ENCODE measurements at places on chromosomes 2 and 18.

GRCh38 chr2:130987519-130988425, 105.5 kb downstream of the FAM168B start:
- no peaks in the 10 kb centered on the region for H3K4me1 ChIP-seq
- H3K36me3 ChIP-seq, result no peaks in the 10 kb centered on the region
- no peak overlapping the region for H3K4me3 ChIP-seq
- no peaks in the 10 kb centered on the region for H3K27me3 ChIP-seq
- no peak for DNase-seq

DNA sequence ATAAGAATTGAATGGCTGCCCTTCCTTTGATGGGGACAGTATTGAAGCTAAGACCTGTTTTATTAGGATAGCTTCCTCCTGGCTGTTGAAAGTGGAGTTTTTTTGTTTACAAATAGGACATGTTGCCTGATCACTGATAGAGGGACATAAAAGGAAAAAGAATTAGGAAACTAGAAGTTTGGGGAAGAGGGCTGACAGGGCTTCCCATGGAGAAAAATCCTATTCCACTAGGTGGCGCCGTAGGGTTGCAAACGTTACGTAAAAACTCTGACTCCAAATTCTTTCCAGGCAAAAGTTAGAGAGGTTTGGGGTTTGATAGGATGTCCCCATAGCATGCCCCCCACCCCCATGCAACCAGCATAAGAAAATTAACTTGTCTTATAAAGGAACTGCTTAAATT, 11.1 kb upstream of the RBFA start:
- DNase-seq, result no peak
- H3K36me3 ChIP-seq, result no peaks in the 10 kb centered on the region
- H3K4me3 ChIP-seq, result no peak overlapping the region
- H3K27ac ChIP-seq, result no peak overlapping the region
- H3K4me1 ChIP-seq, result no peaks in the 10 kb centered on the region

DNA sequence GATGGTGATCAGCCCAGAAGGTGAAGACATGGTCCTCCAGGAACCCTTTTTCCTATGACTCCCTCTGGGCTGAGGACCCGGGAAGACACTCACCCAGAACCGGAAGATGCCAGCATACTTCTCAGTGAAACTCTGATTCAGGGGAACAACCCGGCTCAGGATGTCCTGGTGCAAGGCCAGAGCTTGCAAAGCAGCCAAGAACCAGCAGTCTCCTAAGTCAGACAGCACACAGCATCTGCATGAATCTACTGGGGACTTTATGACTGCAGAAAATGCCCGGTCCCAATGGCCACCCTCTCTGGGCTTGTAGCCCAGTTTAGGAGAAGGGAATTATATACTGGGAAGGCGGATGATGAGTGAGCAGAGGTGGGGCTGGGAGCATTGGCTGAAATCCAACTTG, 15.3 kb downstream of the CAPN14 start:
- H3K36me3 ChIP-seq, result no peaks in the 10 kb centered on the region
- DNase-seq, result peak; percentile 20
- H3K4me1 ChIP-seq, result peaks cover 6% of the 10 kb centered on the region

DNA sequence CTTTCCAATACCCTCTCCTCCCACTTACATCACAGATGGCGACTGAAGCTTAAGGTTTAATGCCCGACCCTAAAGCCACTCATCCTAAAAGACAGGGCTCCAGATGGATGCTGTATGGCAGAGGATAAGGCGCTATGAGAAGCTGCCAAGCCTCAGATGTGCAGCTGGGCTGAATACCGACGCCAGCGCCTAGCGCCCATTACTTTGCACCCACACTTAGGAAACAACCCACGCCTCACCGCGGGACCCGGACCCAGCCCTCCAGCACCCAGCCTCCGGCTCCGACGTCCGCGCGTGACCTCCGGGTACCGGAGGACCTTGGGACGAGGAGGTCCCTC, 335 bp downstream of the TRAK2 start:
- H3K36me3 ChIP-seq, result no peaks in the 10 kb centered on the region
- H3K4me3 ChIP-seq, result peak overlapping the region; percentile 90
- H3K27ac ChIP-seq, result peak overlapping the region; percentile 94
- H3K27me3 ChIP-seq, result no peaks in the 10 kb centered on the region
- no peak for DNase-seq
- H3K4me1 ChIP-seq, result peaks cover 56% of the 10 kb centered on the region

GRCh38 chr2:120142528-120143219, 80.5 kb downstream of the TMEM185B start:
- no peak overlapping the region for H3K4me3 ChIP-seq
- H3K27me3 ChIP-seq, result no peaks in the 10 kb centered on the region
- H3K36me3 ChIP-seq, result no peaks in the 10 kb centered on the region
- DNase-seq, result no peak
- H3K4me1 ChIP-seq, result no peaks in the 10 kb centered on the region

DNA sequence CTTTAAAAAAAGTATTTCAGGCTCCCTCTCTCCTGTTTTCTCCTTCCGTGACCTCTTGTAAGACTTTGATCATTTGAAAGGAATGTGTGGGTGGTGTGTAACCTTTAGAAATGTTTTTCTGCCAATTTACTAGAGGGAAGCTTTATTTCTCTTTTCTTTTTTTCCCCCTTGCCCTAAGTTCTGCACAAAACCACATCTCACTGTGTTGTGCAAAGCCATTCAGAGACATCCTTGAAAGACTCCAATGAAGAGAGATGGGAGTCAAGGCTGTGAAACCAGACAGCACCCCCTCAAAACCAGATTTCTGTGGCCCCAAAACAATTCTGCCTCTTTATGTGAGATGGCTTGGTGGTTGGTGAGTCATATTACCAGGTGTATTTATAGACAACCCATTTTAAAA, 184.6 kb upstream of the ERBB4 start:
- H3K4me1 ChIP-seq, result no peaks in the 10 kb centered on the region
- no peak overlapping the region for H3K27ac ChIP-seq
- no peak overlapping the region for H3K4me3 ChIP-seq
- H3K36me3 ChIP-seq, result no peaks in the 10 kb centered on the region
- no peak for DNase-seq

- no peak overlapping the region for H3K4me3 ChIP-seq
- H3K27me3 ChIP-seq, result no peaks in the 10 kb centered on the region
- no peak for DNase-seq
- H3K4me1 ChIP-seq, result no peaks in the 10 kb centered on the region
Measured at GRCh38 chr18:7878265-7879211, 311.4 kb downstream of the PTPRM start.

DNA sequence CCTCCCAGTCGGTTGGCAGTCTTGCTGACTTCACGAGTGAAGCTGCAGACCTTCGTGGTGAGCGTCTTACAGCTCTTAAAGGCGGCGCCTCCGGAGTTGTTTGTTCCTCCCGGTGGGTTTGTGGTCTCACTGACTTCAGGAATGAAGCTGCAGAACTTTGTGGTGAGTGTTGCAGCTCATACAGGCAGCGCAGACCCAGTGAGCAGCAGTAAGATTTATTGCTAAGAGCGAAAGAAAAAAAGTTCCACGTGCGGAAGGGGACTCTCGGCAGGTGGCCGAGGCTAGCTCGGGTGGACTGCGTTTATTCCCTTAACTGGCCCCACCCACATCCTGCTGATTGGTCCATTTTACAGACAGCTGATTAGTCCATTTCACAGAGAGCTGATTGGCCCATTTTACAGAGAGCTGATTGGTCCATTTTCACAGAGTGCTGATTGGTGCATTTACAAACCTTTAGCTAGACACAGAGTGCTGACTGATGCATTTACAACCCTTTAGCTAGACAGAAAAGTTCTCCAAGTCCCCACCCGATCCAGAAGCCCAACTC, 240.3 kb downstream of the LRATD1 start:
- no peaks in the 10 kb centered on the region for H3K4me1 ChIP-seq
- no peak overlapping the region for H3K27ac ChIP-seq
- no peaks in the 10 kb centered on the region for H3K36me3 ChIP-seq
- DNase-seq, result no peak

- H3K36me3 ChIP-seq, result no peaks in the 10 kb centered on the region
- no peaks in the 10 kb centered on the region for H3K4me1 ChIP-seq
- no peak overlapping the region for H3K27ac ChIP-seq
- H3K4me3 ChIP-seq, result no peak overlapping the region
Measured at GRCh38 chr18:72128649-72129048, 415.5 kb downstream of the CBLN2 start.

- H3K4me1 ChIP-seq, result peaks cover 13% of the 10 kb centered on the region
- H3K36me3 ChIP-seq, result no peaks in the 10 kb centered on the region
- no peaks in the 10 kb centered on the region for H3K27me3 ChIP-seq
- no peak for DNase-seq
- peak overlapping the region; percentile 89 for H3K4me3 ChIP-seq
Measured at GRCh38 chr18:50880119-50880465, 1.2 kb downstream of the ME2 start.

GRCh38 chr2:524442-524841, 152.8 kb downstream of the TMEM18 start:
- H3K4me3 ChIP-seq, result no peak overlapping the region
- H3K36me3 ChIP-seq, result no peaks in the 10 kb centered on the region
- H3K27ac ChIP-seq, result no peak overlapping the region
- no peak for DNase-seq

- DNase-seq, result no peak
- H3K36me3 ChIP-seq, result no peaks in the 10 kb centered on the region
- H3K4me3 ChIP-seq, result no peak overlapping the region
- no peaks in the 10 kb centered on the region for H3K4me1 ChIP-seq
- H3K27ac ChIP-seq, result no peak overlapping the region
Measured at GRCh38 chr2:111624411-111625156, 259.4 kb downstream of the ANAPC1 start.

DNA sequence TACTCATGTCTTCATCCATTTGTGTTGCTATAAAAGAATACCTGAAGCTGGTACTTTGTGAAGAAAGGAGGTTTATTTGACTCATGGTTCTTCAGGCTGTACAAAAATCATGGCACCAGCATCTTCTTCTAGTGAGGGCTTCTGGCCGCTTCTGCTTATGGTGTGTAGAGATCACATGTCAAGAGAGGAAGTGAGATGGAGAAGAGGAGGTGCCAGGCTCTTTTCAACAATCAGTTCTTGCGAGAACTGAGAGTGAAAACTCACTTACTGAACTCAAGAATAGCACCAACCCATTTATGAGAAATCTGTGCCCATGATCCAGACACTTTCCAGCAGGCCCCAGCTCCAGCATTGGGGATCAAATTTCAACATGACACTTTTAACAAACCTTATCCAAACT, 30.0 kb upstream of the BARD1 start:
- H3K27me3 ChIP-seq, result no peaks in the 10 kb centered on the region
- H3K4me3 ChIP-seq, result no peak overlapping the region
- no peak overlapping the region for H3K27ac ChIP-seq
- no peaks in the 10 kb centered on the region for H3K4me1 ChIP-seq

GRCh38 chr2:102285368-102285767, 26.0 kb upstream of the IL1RL1 start:
- H3K27me3 ChIP-seq, result no peaks in the 10 kb centered on the region
- H3K4me3 ChIP-seq, result no peak overlapping the region
- DNase-seq, result no peak
- H3K4me1 ChIP-seq, result peaks cover 5% of the 10 kb centered on the region

DNA sequence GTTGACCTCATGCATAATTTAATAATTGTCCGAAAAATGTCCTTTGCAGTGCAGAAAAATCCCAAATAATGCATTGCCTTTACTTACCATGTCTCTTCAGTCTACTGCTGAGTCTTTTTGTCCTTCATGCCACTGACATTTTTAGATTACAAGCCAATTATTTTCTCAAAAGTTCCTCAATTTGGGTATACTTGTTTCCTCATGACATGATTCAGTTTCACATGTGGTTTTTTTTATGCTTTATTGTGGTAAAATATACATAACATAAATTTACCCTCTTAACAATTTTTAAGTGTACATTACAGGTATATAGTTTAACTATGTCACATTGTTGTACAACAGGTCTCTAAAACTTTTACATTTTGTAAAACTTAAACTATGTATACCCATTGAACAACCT, 81.0 kb downstream of the EPC2 start:
- DNase-seq, result no peak
- no peak overlapping the region for H3K27ac ChIP-seq
- H3K4me3 ChIP-seq, result no peak overlapping the region
- no peaks in the 10 kb centered on the region for H3K27me3 ChIP-seq
- no peaks in the 10 kb centered on the region for H3K4me1 ChIP-seq
- H3K36me3 ChIP-seq, result no peaks in the 10 kb centered on the region

GRCh38 chr2:53516650-53517049, 251.0 kb upstream of the CHAC2 start:
- H3K36me3 ChIP-seq, result no peaks in the 10 kb centered on the region
- H3K27ac ChIP-seq, result no peak overlapping the region
- no peaks in the 10 kb centered on the region for H3K4me1 ChIP-seq
- no peak overlapping the region for H3K4me3 ChIP-seq
- DNase-seq, result no peak

DNA sequence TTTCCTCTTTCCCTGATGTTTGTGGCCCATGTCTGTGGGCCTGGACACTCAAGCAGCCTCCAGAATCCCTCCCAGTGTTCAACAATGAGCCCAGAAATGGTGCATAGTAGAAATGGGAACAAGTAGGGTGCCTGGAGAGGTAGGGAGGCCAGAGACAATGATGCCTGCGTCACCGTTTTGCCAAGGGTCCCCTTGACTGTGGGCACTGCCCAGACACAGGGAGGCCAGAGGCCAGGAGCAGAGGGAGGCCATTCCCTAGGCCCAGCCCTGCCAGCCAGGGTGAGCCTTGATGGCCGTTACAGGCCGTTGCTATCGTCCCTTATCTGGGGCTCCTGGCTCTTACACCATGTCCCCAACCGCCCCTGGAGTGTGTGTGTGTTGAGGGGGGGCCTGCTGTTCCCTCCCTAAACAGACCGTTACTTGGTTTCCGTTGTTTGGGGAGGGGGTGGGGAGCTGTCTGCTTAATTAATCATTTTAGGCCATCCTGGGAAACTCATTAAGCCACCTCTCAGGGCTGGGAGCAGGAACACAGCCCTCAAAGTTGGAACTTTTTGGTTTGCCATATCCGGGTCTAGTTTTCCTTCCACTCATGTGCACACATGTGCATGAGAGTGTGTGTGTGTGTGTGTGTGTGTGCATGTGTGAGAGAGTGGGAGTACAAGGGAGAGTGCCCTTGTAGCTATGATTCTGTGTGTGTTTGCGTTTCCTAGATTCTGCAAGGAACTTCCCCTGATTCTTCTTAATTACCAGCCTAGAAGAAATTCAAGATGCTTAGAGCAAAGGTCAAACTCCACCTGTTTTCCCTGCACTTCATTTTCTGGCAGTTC, 135.2 kb upstream of the HAAO start:
- no peaks in the 10 kb centered on the region for H3K36me3 ChIP-seq
- peak; percentile 84 for DNase-seq
- peak overlapping the region; percentile 89 for H3K27ac ChIP-seq
- no peaks in the 10 kb centered on the region for H3K27me3 ChIP-seq

DNA sequence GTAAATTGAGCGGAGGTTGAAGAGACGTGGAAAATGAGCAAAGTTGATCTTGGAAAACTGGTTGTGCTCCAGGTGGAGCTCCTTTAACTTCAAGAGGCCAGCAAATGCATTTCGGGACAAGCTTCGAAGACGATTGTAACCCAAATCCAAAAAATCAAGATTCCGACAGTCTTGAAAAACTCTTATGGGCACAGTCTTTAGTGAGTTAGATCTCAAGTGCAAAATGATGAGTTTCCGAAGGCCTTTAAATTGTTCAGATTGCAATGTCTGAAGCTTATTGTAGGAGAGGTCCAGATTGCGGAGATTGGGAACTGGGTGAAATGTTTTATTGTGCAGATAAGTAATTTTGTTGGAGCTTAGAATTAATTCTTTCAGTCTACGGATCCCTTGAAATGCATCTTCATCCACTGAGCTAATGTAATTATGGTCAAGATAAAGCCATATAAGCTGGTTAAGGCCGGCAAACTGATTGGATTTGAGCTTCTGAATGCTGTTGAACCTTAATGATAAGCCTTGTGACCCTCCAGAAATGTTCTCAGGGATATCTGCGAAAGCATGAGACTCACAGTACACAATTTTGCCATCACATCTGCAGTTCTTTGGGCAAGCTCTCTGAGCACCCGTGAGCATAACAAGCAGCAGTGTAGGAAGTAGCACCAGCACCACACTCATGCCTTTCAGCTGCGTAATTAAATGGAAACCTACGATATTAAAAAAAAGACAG, 2.9 kb downstream of the LRRTM4 start:
- no peak overlapping the region for H3K4me3 ChIP-seq
- H3K36me3 ChIP-seq, result no peaks in the 10 kb centered on the region
- H3K27me3 ChIP-seq, result no peaks in the 10 kb centered on the region
- H3K4me1 ChIP-seq, result no peaks in the 10 kb centered on the region
- no peak overlapping the region for H3K27ac ChIP-seq
